Mammary microvascular endothelial cell (primary cell): ENCODE measurements at places on chromosomes 5 and 9. TPM values are rescaled to one million over a fixed set of nuclear protein-coding genes. Genes with fewer than 3 reads are reported as not detected.

The GMCL2 gene
- total RNA-seq: not detected in 2 replicates

The TRPM6 gene
- 0.27 and 0.49 TPM in 2 replicates for total RNA-seq

The ADAM19 gene
- 4.3 and 5.0 TPM in 2 replicates for total RNA-seq

The COL23A1 gene
- not detected in 2 replicates for total RNA-seq

The IL5 gene
- total RNA-seq: not detected in 2 replicates

The PCDHA1 gene
- total RNA-seq: not detected in 2 replicates

The OR2Y1 gene
- total RNA-seq: not detected in 2 replicates
